Thyroid gland (tissue), 4 donors: ENCODE measurements at places on chromosomes 7 and 10. TPM values are rescaled to one million over a fixed set of nuclear protein-coding genes. Genes with fewer than 3 reads are reported as not detected.

DNA sequence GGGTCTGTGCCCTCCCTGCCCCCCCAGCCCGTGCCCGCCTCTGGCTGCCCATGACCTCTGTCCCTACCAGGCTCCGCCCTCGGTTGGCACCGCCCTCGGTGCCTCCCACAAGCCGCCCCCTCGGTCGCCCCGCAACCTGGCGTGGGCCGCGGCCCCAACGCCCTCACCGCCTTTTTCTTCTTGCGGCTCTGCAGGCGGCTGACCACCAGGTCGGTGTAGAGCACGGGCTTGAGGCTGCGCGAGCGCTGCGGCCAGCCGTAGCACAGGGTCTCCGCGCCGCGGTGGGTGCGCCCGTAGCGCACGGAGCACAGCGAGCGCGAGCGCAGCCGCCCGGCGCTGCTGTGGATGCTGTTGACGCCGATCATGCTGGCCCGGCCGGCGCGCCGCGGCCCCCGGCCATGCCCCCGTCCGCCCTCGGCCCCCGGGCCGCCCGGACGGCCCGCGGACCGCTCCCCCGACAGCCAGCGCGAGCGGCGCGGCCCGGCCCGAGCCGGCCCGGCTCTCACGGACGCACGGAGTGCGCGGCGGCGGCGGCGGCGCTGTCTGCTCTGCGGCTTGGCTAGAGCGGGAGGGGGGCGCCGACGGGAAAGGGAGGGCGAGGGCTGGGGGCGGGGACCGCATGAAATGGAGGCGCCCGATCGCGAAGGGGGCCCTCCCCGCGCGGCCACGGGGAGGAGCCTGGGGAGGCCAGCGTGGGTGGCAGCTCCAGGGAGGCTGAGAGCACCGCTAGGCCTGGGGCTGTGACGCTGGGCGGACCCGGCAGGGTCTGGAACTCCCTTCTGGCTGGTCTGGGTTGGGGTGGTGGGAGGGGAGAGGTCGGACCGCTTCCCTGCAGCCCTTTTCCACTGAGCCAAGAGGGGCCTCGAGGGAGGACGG is 9.6 kb downstream of the PSD start:
- DNase-seq = no peak

DNA sequence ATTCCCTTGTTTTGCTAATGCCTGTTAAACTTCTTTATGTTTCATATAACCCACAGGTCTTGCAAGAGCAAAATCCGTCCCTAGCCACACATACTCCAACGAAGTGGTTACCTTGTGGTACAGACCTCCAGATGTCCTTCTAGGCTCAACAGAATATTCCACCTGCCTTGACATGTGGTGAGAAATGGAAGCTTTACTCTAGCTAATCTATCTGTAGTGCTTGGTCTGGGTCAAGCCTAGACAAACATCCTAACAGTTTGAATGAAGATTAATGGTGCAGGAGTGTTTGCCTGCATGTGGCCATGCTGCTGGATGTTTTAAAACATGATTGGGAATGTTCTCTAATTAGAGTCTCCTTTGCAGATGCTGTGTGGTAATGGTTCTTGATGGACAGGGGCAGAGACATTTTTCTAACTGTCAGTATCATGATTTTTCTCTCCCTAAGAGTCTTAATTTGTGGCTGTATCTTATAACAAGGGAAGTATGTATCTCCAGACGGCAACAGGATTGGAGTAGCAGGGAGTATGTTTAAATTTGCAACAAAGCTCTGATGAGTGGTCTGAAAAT is 308.5 kb upstream of the FZD1 start:
- no peak for DNase-seq

Gene GPNMB
- total RNA-seq = 63.8 TPM

Gene PRF1
- total RNA-seq = 3.5 TPM

Gene HOXA10
- not detected for total RNA-seq

Gene AKR1C1
- 73.8 TPM for total RNA-seq

DNA sequence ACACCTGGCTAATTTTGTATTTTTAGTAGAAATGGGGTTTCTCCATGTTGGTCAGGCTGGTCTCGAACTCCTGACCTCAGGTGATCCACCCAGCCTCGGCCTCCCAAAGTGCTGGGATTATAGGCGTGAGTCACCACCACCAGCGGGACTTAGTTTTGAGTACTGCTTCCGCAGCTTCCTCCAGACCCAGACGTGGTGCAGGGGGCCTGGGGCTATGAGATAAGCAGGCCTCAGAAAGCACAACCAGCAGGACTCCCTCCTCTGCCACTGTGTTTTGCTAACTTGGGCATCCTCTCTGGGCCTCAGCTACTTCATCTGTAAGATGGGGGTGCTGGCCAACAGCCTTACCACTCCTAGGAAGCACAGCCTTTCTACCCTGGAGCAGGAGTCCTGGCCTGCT is 37.8 kb downstream of the GOLGA7B start:
- DNase-seq = no peak

DNA sequence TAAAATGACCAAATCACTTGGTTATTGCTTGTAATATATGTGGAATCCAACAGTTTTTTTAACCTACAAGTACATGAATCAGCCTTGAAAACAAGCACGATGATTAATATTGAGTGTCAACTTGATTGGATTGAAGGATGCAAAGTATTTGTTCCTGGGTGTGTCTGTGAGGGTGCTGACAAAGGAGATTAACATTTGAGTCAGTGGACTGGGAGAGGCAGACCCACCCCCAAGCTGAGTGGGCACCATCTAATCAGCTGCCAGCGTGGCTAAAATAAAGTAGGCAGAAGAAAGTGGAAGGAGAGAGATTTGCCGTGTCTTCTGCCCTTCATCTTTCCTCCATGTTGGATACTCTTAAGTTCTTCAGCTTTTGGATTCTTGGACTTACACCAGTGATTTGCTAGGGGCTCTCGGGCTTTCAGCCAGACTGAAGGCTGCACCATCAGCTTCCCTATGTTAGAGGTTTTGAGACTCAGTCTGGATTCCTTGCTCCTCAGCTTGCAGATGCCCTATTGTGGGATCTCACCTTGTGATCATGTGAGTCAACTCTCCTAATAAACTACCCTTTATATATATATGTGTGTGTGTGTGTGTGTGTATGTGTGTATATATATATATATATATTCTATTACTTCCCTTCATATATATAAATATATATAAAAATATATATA is 118.4 kb upstream of the WDR11 start:
- DNase-seq = no peak

DNA sequence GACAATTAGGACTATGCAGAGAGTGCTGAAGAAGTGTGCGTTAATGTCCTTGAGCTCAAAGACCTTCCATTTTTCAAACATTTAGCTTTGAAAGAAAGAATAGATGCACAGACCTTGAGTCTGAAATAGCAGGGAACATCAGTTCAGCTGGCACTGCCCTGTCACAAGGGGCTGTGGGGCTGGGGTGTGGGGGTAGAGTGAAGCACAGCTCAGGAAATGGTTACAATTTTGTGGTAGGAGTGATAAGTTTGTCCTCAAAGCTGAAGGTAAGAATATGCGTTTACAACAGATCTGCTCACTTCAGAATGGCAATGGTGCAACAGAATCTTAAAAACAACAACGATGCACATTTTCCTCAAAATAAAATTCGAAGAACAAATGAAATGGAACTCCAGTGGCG is 33.6 kb downstream of the SMKR1 start:
- no peak for DNase-seq

DNA sequence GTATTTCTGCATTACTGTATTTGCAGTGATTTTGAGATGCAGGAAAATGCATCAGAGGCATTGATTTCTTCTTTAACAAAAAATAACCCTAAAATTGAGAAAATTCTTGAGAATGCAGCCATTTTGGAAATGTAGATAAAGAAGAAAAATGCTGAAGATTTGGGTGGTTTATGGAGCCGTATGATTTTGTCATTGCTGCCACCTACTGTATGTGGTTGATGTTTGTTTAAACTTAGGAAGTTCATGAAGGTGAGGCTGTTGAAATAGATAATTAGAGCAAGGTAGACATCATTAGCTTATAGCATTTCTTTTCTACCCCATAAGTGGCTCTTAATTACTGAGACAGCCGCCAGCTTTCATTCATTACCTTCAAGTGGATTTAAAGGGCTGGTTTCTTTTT is 92.1 kb upstream of the SAMD8 start:
- DNase-seq = no peak

Gene FAM131B
- total RNA-seq = not detected

DNA sequence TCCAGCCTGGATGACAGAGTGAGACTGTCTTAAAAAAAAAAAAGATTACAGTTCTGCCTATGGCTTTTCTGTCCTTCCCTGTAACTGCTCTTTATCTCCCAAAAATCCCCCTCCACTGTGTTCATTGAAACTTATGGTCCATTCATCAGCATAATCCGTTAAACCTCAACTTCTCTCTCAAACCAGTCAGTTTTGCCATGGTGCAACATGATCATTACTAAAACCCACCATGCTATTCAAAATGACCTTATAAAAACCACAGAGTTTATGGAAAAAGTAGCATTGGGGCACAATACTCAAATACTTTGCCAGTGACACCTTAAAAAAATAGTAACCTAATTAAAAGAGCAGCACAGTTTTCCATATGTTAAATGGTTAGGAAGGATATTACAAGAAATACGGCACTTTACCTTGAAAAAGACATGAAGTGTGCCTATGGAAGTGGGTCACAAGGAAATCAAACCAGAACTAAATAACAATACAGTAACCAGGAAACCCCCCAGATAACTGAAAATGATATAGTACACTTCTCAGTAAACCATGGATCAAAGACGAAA is 74.0 kb upstream of the ST8SIA6 start:
- DNase-seq = no peak

- DNase-seq = no peak
Observed at GRCh38 chr7:92325858-92326257, 80.1 kb downstream of the ANKIB1 start.

- no peak for DNase-seq
Observed at GRCh38 chr10:124374535-124375352, 44.0 kb downstream of the OAT start.

- DNase-seq = no peak
Observed at GRCh38 chr7:40839881-40840280, 705.1 kb downstream of the SUGCT start.

Gene LLCFC1
- not detected for total RNA-seq

DNA sequence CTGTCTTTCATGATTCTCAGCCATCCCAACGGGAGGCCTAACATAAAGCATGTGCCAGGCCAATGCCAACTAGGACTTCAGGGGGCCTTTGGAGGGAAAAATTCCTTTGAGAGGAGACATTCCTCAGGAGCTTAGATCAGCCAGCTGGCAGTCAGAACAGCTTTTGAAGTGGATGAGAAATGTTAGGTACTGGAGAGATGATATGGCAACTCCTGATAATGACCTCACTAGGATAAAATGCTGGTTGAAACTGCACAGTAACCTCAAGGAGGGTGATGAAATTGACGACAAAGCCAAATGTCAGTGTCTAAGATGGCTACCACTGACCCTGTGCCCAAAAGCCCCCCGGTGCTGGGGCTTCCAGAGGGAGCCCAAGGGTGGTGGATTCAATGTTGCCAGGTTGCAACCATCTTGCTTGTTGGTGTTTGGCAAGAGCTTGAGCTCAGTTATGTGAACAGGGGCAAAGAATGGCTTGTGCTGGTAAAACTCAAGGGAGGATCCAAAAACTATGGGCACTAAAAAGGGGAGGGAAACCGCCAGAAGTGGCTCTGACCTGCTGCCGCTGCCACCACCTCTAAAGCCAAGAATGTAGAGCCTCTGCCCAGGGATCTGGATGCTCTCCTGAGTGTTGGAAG is 121.2 kb downstream of the UBE2H start:
- DNase-seq = peak; percentile 76

GRCh38 chr7:135938563-135938962 is 38.6 kb downstream of the MTPN start:
- DNase-seq = no peak

GRCh38 chr10:105063796-105064195 is 422.7 kb downstream of the SORCS3 start:
- DNase-seq = no peak

DNA sequence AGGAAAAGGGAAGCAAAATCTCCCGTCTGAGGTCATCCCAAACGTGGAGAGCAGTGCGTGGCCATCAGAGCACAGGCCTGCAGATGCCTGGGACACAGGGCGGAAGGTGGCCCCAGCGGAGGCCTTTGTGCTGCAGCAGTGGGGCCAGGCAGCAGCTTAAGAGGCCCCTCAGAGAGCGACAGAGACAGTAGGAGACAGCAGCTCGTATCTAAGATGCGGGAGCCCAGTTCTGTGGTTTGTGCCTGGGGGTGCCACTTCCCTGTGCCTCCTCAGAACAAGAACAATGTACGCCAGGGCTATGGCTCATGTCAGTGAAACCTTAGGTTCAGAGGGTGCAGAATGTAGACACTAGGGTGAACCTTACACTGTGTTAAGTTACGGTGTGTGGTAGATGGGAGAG is 316.6 kb upstream of the AKR1E2 start:
- DNase-seq = no peak

DNA sequence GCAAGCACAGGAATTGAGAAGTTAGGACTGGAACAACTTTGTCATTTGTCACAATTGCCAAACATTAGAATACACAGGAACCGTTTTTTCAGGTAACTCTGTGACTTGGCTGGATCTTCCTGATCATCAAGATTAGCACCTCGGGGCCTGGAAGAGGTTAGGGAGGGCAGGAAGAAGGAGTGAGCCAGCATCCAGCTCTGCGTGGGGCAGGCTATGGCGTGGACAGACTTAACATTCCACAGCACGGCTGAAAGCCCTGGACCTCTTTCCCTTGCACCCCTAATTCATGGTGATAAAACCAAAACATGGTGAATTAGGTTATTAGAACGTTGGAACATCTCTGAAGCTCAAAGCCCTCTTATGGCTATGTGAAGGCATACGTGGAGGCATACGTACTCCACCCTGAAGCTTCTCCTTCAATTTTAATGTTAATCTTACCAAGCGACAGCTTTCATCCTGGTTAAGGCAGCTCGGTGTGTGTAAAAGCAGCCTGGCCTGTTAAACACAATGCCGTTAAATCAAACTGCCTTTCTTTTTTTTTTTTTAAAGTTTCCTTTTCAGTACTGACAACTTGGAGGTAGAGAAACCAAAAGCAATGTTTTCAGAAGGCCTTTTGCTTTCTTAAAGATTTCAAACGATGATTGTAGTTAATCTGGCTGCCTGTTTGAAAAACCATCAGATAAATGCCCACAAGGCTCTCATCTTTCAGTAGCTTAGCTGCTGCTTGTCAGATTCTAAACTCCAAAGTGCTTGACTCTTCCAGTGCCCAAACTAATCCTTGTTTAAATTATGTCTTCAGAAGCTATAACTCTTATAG is 4.5 kb downstream of the GRK5 start:
- peak; percentile 34 for DNase-seq
